ENCODE measurements at places on chromosomes 2 and 18.

- no peak for DNase-seq
These were observed 1344.6 kb upstream of the ZEB2 start for GRCh38 chr2:145864501-145864900.

DNA sequence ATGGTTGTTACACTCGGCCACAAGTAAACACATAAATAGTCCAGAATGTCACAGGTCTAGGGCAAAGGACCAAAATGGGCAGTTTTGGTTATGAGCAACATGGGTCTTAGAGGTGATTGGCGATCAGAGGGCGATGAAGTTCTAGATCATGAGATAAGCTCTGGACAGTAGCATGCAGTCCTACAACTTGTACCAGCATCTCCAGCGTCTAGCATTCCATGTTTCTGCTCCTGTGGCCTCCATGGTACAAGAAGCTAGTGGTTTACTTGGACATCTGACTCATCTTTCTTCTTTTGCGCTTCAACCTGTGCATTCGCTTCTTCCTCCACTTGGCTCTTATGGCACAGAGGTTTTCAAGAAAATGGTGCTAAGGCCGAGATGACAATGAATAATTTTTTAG, 8.9 kb upstream of the MMADHC start:
- no peak for DNase-seq

GRCh38 chr18:62450546-62451410, 72.0 kb upstream of the ZCCHC2 start:
- DNase-seq, result no peak

- DNase-seq, result no peak
These were observed 43.4 kb upstream of the MTCL1 start for GRCh38 chr18:8661754-8662559.

GRCh38 chr18:3528231-3528630, 78.3 kb downstream of the TGIF1 start:
- DNase-seq, result no peak

- no peak for DNase-seq
These were observed 239.4 kb upstream of the LYPD1 start for GRCh38 chr2:132909427-132909826.

- DNase-seq, result no peak
These were observed 75.8 kb upstream of the MAP3K20 start for GRCh38 chr2:172999641-173000386.

DNA sequence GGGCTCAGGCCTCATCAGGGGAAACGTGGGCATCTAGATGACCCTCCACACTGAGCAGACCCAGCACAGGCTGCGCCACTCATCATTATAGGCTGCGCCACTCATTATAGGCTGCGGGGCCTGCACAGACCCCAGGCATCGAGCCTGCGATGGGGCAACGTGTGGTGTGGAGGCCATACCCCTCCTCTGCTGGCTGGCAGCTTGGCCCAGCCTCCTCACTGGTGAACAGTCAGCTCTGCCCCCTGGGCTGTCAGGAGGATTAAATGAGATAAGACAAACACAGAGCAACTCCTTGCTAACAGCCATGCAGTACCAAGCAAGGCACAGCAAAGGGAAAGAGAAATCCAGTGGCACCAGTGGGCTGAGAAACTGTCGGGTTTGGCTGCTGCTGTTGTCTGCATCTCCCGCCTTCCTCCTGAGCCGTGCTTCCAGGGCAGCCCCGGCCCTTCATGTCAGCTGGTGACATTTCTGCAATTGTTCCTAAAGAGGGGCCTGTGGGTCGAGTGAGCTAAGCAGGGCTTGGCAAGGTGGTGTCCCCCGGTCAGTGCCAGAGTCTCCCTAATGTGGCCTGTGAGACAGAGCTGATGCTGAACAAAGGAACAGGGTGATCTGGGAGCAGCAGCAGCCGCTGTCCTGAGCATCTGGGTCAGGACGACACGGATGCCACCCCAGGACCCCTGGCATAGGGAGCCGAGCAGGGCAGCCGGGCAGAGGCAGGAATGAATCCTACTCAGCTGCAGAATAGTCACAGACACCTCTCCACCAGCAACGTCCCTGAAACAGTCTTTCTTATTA, 48.7 kb downstream of the RRM2 start:
- no peak for DNase-seq

DNA sequence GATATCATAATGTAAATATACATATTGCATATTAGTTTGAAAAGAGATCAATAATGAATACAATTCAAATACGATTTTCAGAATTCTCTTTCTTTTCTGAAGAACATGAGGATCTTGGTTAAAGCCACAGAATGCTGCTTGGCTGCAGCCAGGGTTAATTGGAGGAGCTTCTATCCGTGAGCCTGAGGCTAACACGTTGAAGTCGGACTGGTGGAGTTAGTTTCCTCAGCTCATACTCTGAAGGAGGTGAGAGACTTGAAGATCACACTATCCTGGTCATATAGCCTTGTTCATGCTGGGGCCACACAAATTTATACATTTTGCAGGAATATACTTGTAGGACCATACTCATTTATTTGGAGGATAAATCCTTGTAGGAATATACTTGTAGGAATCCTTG, 335.8 kb downstream of the TRIB2 start:
- no peak for DNase-seq

DNA sequence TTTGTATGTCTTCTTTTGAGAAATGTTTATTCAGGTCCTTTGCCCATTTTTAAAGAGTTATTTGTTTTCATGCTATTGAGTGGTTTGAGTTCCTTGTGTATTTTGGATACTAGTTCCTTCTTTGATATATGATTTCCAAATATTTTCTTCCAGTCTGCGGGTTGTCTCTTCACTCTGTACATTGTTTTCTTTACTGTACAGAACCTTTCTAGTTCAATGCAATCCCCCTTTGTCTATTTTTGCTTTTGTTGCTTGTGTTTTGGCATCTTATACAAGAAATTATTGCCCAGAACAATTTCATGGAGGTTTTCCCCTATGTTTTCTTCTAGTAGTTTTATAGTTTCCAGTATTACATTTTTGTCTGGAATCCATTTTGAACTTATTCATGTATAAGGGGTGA, 62.5 kb upstream of the ACVR1C start:
- no peak for DNase-seq

DNA sequence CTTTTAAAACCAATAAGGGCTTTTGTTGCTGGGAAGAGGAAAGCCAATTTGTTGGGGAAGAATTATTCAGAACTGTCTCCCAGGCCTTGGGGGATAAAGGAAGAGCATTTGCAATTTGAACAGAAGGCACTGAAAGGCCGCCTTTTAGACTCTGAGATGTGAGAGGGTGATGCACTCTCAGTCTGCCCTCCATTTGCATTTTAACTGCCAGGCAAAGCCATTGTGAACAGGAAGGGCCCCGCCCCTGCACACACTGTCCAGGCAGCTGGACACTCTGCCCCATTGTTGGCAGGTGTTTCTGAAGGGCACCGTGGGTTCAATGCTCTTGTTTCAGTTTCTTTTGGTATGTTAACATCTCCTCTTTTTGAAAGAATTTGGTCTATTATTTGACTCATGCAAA, 169.5 kb upstream of the COPS8 start:
- DNase-seq, result no peak

- DNase-seq, result no peak
These were observed 137.6 kb downstream of the MYO1B start for GRCh38 chr2:191382801-191383200.

DNA sequence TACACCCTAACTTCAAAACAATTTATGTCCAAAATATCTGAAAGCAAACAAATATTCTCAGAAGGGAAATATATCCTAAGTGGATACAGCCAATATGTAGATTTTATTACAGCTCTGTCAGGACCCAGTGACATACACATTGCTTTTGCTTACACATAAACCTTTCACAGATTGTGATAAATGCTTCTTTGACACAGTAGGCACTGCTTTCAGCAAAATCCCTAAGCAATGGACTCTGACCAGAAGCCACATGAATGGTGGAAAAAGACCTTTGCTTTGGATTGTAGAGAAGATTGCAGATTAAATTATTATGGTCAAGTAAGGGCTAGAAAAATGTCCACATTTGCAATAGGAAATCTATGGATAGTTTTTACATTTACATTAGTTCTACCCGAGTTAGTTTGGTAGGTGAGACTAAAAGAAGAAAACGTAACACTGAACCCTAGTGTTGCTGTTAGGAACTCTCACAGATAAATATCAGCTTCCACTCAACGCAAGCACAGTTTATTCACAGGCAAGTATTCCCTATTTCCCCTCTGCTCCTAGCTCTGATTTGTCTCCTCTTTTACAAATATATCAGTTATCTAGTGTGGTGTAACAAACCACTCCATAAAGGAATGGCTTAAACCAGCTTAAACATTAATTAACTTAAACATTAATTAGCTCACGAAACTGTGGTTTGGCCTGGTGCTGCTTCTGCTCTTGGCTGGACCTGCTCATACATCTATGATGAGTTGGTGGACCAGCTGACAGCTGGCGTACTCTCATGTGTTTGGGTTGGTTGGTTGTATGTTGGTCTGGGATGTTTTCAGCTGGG, 23.6 kb upstream of the SERPINE2 start:
- DNase-seq, result no peak

- DNase-seq, result no peak
These were observed 135.1 kb downstream of the NFATC1 start for GRCh38 chr18:79530821-79531220.

- no peak for DNase-seq
These were observed 189.2 kb upstream of the DSEL start for GRCh38 chr18:67705748-67706147.

GRCh38 chr2:2703762-2704427, 372.8 kb upstream of the MYT1L start:
- no peak for DNase-seq

GRCh38 chr2:225757248-225757647, 357.7 kb downstream of the NYAP2 start:
- DNase-seq, result no peak

DNA sequence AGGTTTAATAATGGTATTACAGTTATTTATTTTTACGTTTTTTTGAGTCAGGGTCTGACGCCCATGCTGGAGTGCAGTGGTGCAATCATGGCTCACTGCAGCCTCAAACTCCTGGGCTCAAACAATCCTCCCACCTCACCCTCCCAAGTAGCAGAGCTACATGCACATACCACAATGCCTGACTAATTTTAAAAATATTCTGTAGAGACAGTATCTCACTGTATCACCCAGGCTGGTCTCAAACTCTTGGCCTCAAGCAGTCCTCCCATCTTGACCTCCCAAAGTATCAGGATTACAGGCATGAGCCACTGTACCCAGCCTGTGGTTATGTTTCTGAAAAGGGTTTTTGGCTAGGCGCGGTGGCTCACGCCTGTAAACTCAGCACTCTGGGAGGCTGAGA, 120.8 kb downstream of the ESCO1 start:
- no peak for DNase-seq

- no peak for DNase-seq
These were observed 54.0 kb downstream of the HRH4 start for GRCh38 chr18:24514439-24514838.
